ENCODE measurements at places on chromosomes 13 and 19.

DNA sequence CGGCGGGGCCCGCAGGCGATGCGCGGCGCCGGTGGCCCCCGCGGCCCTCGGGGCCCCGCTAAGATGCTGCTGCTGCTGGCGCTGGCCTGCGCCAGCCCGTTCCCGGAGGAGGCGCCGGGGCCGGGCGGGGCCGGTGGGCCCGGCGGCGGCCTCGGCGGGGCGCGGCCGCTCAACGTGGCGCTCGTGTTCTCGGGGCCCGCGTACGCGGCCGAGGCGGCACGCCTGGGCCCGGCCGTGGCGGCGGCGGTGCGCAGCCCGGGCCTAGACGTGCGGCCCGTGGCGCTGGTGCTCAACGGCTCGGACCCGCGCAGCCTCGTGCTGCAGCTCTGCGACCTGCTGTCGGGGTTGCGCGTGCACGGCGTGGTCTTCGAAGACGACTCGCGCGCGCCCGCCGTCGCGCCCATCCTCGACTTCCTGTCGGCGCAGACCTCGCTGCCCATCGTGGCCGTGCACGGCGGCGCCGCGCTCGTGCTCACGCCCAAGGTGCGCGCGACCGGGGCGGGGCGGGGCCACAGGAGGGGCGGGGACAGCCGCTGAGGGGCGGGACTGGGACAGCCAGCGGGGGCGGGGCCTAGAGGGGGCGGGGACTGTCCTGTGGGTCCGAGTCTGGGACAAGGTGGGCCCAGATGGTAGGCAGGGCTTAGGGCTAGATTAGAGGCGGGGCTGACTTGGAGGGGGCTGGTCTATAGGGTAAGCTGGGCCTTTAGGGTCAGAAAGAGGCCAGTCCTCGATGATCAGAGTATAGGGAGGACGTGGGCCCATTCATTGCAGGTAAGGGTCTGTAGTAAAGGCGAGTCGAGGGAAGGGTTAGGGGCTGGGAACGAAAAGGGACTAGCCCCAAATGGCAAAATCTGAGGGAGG is 5.1 kb downstream of the GRIN2D start:
- DNase-seq: peak; percentile 73

DNA sequence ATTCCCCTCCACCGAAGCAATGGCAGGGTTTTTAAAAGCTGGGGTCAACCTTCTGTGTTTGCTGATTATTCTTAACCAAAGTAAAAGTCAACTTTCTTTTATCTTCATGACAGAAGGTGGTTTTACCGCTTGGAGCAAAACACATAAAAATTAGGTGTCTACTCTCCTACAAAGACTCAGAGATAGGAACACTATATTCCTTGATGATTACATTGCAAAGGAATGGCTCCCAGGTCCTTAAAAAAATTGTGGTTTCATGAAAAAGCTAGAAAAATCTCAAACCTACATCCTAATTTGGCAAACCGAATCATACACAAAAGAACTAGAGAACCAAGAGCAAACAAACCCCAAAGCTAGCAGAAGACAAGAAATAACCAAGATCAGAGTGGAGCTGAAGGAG is 760.4 kb upstream of the PCDH20 start:
- no peak for DNase-seq

GRCh38 chr19:50705422-50706019 is 14.1 kb downstream of the SHANK1 start:
- DNase-seq: peak; percentile 72

GRCh38 chr19:3765121-3765520 is 2.6 kb downstream of the MRPL54 start:
- DNase-seq: no peak

DNA sequence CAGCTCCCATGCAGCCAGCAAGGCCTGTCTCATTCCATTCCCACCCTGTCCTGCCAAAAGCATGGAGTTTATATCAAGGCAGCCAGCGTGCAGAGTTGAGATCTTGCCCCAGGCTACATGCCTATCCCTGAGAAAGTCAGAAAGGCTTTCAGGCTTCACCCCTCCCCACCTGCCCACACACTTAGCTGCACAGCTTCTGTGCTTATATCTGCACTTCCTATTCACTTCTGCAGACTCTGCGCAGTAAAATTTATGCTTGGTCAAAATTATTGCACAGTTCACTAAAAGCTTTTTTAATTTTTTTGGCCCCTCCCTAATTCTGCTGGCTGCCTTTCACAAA is 12.5 kb upstream of the ZNF675 start:
- no peak for DNase-seq

GRCh38 chr13:114090476-114090875 is 41.9 kb downstream of the RASA3 start:
- no peak for DNase-seq

DNA sequence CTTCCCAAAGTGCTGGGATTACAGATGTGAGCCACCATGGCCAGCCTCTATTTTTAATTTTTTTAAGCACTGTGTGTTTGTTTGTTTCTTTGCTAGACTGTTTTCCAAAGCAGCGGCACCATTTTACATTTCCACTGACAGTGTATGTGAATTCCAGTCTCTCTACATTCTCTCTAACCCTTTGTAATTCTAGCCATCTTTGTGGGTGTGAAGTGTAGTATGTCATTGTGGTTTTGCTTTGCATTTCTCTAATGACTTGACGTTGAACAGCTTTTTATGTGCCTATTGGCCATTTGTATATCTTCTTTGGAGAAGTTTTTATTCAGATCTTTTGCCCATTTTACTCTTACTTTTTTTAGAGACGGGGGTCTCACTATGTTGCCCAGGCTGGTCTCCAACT is 11.6 kb downstream of the PNPLA6 start:
- no peak for DNase-seq

DNA sequence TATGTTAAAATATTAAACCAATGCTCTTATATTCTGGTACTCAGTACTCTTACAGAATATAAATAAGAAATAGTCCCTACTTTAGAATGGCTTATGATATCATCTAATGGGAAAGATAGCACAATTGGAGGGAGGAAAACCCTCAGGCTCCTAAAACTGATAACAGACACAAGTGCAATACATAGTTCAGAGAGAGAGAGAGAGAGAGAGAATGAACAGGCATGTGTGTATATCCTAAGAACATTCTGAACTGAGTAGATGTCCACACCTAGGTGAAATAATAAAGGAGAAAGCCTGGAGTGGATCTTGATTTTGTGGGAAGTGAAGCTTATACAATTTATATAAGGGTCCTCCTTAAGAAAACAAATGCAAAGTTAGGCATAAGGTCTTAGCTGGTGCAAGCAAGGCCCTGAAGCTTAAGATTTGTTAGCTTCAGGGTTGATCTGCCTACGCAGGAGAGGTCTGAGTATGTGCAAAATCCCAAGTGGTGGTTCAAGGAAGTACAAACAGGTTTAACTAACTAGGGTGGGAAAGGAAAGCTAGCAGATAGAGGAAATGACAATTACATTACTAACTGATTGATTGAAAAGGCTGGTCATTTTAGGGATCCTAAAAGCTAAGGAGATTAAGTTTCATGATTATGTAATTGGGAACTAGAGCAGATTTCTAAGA is 53.3 kb downstream of the SOX21 start:
- peak; percentile 58 for DNase-seq

- DNase-seq: no peak
Measured at GRCh38 chr19:3570606-3571011, 2.1 kb upstream of the HMG20B start.

DNA sequence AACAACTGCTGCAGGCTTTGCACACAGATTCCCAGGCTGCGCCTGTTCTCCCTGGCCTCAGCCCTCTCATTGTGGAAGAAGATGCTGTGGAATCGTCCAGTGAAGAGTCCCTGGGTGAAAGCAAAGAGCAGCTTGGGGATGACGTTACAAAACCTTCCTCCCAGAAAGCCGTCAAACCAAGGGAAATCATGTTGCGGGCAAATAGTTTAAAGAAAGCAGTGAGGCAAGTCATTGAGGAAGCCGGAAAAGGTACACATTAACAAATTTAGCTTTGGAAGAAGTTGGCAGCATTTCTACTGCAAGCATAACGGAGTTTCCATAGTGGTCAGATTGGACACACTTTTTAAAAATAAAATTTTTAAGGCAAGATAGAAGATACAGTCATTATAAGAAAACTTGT is 82.9 kb upstream of the AKAP11 start:
- DNase-seq: no peak

Measured in HEK293T (cell line).